Endothelial cell of umbilical vein (primary cell): ENCODE measurements at places on chromosomes 3 and 15. TPM values are rescaled to one million over a fixed set of nuclear protein-coding genes. Genes with fewer than 3 reads are reported as not detected.

GRM2 gene
- total RNA-seq: 0.51 TPM in 2 replicates

PGBD4 gene
- total RNA-seq: 1.1 TPM in 2 replicates

ADAMTS9 gene
- total RNA-seq: 22.6 and 23.9 TPM in 2 replicates

FGF7 gene
- not detected in 2 replicates for total RNA-seq

DNA sequence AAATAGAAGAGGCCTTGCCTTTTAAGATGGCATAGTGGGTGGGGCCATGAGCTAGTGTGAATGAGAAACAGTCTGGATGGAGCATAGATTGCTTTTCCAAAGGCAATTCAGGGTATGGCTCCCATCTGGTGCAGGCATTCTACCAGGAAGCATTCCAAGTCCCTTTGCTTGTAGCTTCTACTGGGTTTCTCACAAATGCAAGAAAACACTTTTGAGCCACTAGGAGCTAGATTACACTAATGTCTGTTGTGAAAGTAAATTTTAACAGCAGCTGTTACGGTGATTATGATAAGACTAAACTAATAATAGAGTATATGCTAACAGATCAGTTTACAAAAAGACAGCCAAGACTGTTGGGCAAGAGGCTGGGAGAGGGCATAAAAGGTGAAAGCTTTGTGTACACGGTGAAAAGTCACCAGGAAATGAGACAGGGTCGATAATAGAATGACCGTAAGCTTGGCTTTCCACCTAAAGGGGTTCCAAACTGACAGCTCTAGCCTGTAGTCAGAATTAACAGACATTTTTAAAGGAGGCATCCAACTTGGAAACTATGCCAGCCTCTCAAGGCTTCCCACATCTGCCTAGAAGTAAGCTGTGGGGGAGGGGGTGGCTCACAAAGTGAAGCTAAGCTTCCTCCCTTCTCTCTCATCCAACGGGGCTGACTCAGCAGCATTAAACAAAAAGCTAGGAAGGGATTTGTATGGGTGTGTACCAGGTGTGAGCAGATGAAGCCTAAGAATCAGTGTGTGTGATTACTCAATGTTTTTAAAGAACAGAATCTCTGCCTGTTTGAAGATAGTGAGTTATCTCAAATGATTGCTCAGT is 61.1 kb upstream of the GPD1L start:
- peak; percentile 74 for DNase-seq
- H3K4me3 ChIP-seq: no peak overlapping the region
- H3K27me3 ChIP-seq: no peaks in the 10 kb centered on the region
- no peak overlapping the region for H3K27ac ChIP-seq
- no peaks in the 10 kb centered on the region for H3K36me3 ChIP-seq

DNA sequence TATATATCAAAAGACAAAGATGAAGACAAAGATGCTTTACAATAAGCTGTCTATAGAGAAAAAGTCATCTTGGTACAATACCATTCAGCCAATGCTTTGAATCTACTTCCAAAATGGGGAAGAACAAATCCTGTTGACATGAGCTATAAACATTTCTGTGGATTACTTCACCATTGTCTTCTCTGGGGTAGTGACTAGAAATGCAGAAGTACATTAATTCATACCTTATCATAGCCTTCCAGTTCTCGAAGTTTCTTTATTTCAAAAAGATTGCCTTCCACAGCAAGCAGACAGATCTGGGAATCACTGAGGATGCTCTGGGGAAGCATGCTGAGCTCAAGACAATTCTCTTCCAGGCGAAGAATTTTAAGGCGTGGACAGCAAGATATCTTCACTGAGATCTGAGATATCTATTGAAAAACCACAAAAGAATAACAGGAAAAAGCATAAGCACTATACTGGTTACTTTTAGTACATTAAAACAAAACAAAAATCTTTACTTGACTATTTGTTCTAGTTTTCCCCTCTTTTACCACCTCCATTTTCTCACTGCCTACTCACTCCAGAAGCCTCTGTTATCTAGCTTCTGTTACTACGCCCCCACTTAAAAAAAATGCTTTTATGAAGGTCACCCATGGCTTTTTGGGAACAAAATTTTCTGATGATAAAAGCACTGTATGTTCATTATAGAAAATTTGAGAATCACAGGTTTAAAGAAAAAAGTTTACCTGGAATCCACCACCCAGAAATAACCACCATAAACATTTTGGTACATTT is 3.6 kb downstream of the LRRC57 start:
- peaks cover 26% of the 10 kb centered on the region for H3K4me1 ChIP-seq
- DNase-seq: no peak
- H3K27me3 ChIP-seq: no peaks in the 10 kb centered on the region
- no peak overlapping the region for H3K4me3 ChIP-seq
- peaks cover 6% of the 10 kb centered on the region for H3K36me3 ChIP-seq

DNA sequence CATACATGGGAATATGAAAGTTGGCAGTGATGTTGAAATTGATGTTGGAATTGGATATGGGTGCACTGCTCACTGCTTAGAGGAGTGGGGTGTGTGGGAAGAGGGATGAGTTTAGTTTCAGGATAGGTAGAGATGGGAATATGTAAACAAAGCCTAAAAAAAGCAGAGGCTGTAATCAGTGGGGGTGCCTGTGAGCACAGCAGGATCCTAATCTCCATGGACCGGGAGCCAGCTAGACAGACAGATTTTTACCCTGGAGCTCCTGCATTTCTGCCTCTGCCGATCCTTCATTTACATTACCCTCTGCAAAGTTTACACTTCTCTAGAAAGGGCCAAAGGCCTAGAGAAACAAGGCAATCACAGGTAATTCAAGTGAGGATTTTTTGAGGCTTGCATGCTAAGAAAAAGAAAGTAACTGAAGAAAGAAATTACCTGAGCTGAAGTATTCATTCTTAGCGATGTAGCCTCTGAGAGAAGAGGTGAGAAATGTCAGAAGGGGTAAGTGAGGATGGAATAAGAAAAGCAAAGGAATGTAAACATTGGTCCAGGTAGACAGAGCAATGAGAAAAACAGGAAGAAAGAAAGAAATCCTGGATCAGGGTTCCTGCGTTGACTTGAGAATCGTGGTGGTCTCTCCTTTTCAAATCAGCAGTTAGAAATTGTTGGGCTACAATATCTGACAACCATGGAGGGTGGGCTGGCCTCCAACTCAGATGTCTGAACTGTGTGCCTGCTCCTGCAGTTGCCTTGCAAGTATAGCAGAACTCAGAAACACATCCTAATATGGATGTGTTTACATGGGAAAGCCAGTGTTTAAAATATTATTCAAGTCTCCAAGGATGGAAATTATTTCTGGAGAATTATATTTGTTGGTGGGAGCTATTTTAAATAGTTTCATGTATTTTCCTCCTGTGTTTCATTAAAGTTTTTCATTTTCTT is 79.8 kb downstream of the CRTC3 start:
- DNase-seq: no peak
- no peaks in the 10 kb centered on the region for H3K27me3 ChIP-seq
- H3K4me3 ChIP-seq: no peak overlapping the region
- no peaks in the 10 kb centered on the region for H3K36me3 ChIP-seq
- H3K4me1 ChIP-seq: no peaks in the 10 kb centered on the region

DNA sequence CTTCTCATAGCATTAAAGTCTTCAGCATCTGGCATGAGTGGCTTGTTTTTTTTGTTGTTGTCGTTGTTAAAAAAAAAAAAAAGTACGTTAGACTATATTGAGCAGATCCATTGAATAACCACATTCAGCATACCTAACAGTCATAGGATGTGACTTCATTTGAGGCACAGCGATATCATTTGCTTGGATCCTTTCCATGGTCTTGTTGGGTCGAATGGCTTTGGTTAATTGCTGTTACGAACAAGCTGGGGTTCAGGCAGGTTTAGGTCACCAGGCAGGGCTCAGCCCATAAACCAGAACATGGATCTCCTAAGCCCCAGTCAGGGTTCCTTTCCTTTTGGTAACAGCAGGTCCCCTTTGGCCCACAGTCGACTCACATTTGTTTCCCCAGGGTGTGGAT is 76.2 kb downstream of the POLR2M start:
- DNase-seq: no peak
- H3K27ac ChIP-seq: no peak overlapping the region
- H3K4me1 ChIP-seq: peaks cover 3% of the 10 kb centered on the region

DNA sequence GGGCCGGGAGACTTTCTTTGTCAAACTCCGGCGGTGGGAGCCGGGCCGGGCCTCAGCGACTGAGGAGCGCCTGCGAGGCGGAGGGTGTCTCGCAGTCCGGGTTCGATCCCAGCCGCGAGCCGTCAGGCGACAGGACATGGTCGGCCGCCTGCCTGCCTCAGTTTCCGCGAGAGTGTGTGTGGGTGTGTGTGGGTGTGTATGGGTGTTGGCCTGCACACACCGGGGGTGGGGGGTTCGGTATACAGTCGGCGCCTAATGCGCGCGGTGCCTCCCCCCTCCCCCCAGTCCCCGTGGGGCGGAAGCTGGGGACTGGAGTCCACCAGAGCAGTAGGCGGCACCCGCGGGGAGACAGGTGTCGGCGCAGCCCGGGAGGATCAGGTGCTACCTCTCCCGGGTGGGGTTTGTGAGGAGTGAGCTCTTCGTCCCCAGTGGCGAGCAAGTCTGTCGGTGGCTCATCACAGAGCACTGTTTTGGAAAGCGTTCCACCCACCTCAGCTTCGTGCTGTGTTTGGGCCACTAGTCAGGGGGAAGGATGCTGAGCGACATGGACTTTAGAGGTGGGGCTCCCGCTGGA is 246.3 kb downstream of the GOLGA6L6 start:
- H3K36me3 ChIP-seq: no peaks in the 10 kb centered on the region
- no peak for DNase-seq
- H3K27me3 ChIP-seq: no peaks in the 10 kb centered on the region

- no peaks in the 10 kb centered on the region for H3K4me1 ChIP-seq
- H3K36me3 ChIP-seq: no peaks in the 10 kb centered on the region
- H3K27me3 ChIP-seq: no peaks in the 10 kb centered on the region
- no peak overlapping the region for H3K4me3 ChIP-seq
Measured at GRCh38 chr15:39494462-39494861, 86.4 kb upstream of the THBS1 start.

DNA sequence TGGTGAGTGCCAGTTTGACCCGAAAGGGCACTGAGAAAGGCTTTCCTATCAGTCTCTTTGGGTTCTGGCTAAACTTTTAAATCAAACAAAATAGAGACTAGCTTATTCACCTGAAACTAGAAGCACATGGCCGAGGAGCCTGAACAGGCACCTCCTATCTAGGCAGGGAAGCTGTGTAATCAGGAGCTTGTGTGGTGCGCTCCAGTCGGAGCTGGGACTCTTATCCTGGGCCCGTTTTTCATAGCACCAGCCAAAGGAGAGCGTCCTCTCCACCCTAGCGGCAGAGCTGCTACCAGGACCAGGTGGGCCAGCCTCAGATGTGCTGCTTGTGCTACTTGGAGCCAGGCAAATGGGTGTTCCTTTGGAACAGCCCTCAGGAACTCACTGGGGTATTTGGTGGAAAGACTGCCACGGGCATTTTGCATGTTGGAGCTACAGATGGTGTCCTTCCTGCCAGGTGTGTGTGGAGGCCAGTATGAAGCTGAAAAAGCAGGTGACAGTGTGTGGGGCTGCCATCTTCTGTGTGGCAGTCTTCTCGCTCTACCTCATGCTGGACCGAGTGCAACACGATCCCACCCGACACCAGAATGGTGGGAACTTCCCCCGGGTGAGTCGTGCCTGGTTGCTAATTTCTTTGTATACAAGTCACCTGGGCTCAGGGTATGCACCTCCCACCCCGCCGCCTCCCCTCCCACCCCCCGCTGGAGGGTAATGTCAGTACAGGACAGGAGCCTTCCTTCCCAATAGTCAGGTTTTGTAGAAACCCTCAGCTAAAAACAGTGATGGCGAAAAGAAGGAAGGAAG is 833 bp downstream of the MAN2A2 start:
- peaks cover 17% of the 10 kb centered on the region for H3K4me1 ChIP-seq
- H3K36me3 ChIP-seq: no peaks in the 10 kb centered on the region
- peak overlapping the region; percentile 79 for H3K4me3 ChIP-seq
- DNase-seq: no peak
- H3K27ac ChIP-seq: no peak overlapping the region

DNA sequence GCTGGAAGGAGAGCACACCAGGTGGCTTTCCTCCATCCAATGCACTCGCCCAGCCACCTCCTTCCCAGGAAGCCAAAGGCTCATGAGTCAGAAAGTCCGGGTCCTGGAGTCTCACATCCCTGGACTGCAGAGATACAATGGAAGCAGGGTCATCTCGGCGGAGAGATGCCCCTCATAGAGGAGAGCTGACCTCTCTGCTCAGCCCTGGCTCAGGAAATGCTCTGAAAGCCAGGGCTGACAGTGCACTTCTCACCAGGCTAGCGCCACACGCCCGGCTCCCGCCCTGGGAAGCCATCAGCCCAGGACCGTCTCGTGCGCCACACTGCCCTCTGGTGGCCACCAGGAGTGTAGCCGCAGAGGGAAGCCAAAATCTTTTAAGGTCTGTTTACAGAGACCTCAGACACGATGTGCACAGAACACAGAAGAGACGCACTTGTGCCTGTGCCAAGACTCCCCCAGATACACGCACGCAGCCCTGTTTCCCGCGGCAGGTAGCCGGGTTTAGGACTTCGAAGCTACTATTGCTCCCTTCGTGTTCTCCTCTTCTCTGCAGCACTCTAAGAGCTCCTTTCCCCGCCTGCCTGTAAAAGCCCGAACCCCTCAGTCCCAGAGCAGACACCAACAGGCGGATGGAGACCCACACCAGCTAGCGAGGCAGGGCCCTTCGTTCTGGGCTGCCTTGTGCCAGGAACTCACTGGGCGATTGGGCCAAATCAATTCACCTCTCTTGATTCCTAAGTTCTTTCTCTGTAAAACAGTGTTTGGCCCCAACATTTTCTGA is 9.7 kb downstream of the NTRK3 start:
- no peaks in the 10 kb centered on the region for H3K36me3 ChIP-seq
- H3K4me3 ChIP-seq: no peak overlapping the region
- no peak overlapping the region for H3K27ac ChIP-seq
- peak; percentile 50 for DNase-seq

DNA sequence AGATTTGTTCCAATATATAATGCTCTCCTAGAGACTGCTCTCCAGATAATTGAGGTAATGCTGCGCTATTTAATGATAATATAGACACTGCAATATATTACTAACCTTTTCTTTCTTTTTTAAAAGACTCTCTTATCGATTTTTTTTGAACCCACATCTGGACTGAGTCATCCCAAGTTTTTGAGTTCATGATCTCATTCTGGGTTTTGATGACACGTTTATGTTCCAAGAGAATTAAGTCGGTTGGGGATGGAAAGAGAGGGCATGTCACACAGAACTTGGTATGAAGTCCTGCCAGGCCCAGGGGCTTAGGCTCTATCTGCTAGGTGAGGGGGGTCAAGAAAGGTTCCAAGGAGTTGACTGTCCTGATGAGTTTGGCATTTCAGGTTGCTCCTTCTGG is 431.1 kb downstream of the MFSD1 start:
- no peak overlapping the region for H3K27ac ChIP-seq
- no peak for DNase-seq
- no peak overlapping the region for H3K4me3 ChIP-seq
- H3K27me3 ChIP-seq: no peaks in the 10 kb centered on the region
- H3K36me3 ChIP-seq: no peaks in the 10 kb centered on the region

- DNase-seq: no peak
- H3K4me3 ChIP-seq: no peak overlapping the region
- H3K27ac ChIP-seq: no peak overlapping the region
- H3K4me1 ChIP-seq: no peaks in the 10 kb centered on the region
Measured at GRCh38 chr3:126317029-126317996, 39.9 kb downstream of the KLF15 start.

- no peak overlapping the region for H3K4me3 ChIP-seq
- no peak overlapping the region for H3K27ac ChIP-seq
- DNase-seq: no peak
- H3K27me3 ChIP-seq: no peaks in the 10 kb centered on the region
- H3K36me3 ChIP-seq: no peaks in the 10 kb centered on the region
Measured at GRCh38 chr3:126376444-126376843, 18.3 kb upstream of the CFAP100 start.
